Stimulated activated CD4-positive, alpha-beta T cell treated with anti-CD3 and anti-CD28 coated beads, TNF-alpha, amount 100 ng/mL, for 1 hour (primary cell): ENCODE measurements at places on chromosomes 7 and 10.

GRCh38 chr10:52653263-52653909, 119.2 kb downstream of the MBL2 start:
- no peak for DNase-seq

DNA sequence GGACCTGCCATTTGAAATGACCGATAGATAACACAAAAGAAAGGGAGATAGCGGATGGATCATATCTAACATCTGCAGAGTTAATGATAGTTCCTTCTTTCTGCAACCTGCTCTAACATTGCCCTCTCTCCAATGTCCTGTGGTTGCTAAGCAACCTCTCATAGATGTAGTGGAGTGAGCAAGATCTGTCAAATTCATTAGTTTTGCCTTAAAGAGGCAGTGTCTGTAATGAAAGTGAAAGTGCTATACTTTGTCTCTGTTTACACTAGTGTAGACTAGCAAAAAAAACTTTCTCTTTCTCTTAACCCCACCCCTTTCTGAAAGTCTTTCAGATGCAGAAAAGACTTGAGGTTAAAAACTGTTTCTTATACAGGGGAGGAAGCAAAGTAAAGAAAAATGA, 1196.9 kb downstream of the SORCS3 start:
- no peak for DNase-seq

- DNase-seq = no peak
Measured at GRCh38 chr7:134705716-134706115, 59.1 kb downstream of the BPGM start.

DNA sequence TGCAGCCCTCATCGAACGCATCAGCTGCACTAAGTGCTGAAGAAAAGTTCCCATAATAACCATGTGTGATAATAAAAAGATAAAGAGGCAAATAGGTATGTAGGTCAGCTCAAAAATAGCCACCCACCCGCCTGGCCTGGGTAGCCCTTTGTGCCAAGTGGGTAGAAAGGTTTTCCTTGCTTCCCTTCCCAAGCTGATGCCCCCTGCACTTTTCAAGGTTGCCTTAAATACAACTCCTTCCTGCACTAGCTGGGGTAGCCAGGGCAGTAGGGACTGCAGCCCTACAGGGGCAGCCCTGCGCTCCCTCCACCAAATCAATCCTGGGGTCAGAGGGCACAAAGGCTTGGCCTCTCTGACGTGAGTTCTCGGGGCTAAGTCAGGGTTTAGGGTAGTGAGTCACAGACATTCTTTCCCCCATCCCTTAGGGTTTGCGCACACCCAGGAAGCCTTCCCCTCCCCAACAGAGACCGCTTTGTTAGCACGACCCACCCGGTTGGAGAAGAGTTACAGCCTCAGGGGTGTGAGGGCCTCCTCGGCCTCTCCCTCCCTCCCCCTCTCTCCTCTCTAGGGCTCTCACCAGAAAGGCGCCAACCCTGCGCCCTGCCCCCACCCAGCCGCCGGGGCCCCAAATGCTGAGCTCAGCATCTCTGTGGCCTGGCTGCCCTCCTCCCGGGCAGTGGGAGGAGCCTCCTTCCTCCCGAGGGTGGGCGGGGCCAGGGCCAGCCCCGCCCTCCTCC, 13.3 kb upstream of the DDIT4 start:
- no peak for DNase-seq

DNA sequence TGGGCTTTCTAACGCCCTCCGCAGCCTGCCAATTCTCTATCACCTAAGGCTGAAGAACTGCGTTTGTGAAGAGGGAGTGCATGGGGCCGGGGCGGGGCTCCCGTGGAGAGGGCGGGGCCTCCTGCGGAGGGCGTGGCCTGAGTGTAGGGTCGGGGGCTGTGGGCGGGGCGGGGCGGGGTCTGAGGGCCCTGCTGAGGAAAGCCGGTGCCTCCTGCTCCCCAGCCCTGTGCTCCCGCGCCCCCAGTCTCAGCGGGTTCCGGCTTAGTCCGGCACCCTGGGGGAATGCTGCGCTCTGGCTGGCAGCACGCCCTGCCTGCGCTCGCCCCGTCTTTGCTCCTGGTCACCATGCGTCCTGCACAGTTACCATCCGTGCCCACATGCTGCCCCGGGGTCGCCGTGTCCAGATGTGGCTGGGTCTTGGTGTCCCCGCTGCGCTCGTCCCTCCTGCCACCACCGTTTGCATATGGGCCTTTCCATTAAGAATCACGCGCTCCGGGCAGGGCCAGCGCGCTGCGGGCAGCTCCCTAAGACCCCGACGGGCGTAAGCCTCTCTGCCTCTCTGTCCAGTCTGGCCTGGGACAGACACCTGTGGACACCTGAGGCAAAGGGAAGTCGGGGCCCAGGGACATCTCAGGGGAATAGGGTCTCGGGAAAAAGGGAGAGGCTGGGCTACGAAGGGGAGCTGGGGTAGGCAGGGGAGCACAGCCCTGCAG, 144.0 kb upstream of the RET start:
- DNase-seq = peak; percentile 22

DNA sequence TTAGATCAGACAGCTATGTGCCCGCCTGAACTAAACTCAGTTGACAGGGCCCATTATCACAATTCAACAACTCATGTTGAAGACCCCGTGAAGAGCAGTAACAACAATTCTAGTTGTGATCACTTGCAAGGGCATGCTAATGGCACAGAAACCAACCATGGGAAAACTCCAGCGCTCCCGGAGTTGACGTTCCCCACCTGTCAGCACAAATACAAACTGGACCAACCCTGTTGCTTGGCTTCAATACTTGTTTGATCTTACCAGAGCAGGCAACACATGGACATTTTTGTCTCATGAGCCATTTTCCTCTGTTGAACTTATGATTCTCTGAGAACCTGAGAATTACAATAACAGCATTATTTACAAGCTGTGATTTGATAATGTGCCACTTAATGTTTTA, 119.0 kb upstream of the LANCL2 start:
- no peak for DNase-seq

GRCh38 chr10:30813872-30814481, 184.4 kb upstream of the LYZL2 start:
- no peak for DNase-seq

DNA sequence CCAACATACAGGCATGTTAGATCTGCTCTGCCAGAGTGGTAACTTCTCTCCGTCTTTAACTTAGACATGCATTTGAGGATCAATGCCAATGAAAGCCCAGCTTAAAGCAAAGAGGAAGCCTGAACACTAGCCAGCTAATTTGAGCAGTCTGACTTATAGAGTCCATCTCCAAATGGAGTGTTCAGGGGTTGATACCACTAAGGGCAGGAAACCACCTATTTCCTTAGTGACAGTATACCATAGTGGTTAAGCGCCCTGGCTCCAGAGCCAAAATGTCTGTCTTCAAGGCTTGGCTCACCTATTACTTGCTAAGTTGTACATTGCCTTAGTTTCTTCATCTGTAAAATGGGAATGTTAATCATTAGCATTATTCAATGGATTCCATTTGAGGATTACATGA, 678.5 kb downstream of the KCNMA1 start:
- no peak for DNase-seq

GRCh38 chr7:84095971-84096370, 98.6 kb downstream of the SEMA3A start:
- DNase-seq = no peak

DNA sequence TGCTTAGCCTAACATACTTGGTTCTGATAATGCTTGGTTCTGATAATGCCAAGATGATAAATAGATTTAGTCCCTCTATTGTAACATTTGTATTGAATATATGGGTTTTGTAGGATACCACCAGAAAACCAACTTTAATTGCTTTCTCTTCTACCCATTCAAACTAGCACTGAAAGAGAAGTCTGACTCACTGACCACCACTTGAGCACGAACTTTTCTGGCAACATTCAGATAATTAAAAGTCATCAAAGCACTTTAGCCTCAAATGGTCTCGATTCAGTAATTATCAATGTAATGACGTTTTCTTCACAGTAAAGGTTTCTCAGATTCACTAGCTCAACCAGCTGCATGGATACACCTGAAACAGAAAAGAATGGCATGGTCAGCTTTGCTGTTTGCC, 63.0 kb downstream of the HDAC9 start:
- no peak for DNase-seq

- no peak for DNase-seq
Measured at GRCh38 chr10:17907641-17908040, 44.1 kb upstream of the SLC39A12 start.

GRCh38 chr7:6508950-6509349, 42.3 kb downstream of the GRID2IP start:
- DNase-seq = no peak

DNA sequence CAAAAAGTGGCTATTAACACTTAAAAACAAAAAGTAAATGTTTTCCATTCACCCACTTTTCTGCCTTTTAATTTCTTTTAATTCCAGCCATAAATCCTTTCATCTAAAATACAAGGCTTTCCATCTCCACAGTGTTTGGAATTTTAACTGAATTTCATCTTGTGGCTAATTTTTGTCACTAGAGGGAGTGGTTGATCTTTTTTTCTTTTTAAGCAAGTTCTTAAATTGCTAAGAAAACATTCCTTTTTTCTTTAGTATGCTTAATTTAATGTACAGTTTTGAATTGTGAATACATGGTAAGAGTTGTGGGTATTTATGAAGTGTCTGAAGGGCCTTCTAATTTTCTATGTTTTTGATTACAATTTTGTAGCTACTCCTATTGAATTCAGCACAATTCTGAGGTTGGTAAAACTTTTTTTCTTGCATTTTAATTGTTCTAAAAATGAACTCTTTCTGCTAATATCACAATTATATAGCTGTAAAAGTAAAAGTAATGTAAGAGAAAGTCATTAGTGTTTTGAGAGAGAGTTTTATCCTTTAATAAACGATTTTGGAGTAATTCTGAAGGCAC, 54.9 kb upstream of the ANK3 start:
- no peak for DNase-seq

DNA sequence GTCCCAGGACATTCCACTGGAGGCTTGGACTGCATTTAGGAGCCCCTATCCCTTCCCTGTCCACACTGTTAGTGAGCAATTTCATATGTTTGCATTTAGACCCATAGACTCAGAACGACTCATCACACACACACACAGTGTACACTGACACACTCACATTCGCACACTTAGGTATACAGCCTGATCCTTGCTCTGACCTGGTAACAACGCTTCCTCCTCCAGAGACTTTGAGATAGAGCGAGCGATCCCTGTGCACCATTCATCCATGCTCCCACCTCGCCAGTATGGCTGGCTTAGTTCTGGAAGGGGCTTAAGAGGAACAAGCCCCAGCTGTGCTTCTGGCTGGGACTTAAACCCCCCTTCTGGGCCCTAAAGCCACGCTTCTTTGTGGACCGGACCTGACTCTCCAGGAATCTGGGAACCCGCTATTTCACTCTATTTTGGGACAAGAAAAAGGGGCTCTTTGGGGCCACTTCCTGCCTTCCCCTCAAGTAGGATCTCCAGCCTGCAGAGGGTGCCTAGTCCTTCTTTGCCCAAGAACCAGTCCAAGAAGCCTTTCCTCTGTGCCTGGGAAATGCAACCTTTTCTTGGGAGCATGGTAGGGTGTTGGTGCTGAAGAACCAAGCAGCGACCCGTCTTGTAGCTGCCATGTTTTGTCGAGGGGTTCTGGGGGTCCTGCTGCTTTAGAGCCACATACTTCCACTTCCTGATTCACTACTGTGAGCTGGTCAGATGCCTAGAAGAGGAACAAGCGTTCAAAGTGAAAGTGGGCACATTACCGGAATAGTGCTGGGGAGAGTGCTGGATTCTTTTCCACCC, 1.1 kb upstream of the HOXA13 start:
- no peak for DNase-seq

- no peak for DNase-seq
Measured at GRCh38 chr10:131215776-131216175, 95.7 kb downstream of the TCERG1L start.

GRCh38 chr7:2496375-2496774, 20.2 kb upstream of the GRIFIN start:
- DNase-seq = no peak

- DNase-seq = no peak
Measured at GRCh38 chr7:101233907-101234547, 3.6 kb downstream of the CLDN15 start.

- no peak for DNase-seq
Measured at GRCh38 chr10:2985729-2986232, 81.6 kb upstream of the PFKP start.

DNA sequence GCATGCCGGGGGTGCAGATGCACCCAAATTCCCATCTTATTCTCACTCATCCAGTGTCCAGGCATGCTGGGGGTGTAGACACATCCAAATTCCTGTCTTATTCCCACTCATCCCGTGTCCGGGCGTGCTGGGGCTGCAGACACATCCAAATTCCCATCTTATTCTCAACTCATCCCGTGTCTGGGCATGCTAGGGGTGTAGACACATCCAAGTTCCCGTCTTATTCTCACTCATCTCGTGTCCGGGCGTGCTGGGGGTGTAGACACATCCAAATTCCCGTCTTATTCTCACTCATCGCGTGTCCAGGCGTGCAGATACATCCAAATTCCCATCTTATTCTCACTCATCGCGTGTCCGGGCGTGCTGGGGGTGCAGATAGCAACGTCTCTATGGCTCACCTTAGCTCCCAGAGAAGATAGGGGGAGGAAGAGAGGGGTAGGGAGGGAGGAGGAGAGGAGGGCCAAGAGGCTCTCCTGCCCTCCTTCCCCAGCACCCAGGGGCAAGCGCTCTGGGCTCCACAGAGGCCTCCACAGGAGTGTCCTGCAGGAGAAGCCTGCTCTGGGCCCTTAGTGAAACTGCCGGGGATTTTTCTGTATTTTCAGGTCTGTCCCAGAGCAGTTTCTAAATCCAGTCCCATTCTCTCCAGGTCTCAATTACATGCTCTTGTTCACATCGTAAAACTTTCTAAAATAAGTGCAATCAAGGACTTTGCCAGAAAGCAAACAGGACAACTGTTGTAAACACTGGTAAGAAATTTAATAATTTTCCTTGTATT, 210.8 kb downstream of the DIP2C start:
- no peak for DNase-seq

DNA sequence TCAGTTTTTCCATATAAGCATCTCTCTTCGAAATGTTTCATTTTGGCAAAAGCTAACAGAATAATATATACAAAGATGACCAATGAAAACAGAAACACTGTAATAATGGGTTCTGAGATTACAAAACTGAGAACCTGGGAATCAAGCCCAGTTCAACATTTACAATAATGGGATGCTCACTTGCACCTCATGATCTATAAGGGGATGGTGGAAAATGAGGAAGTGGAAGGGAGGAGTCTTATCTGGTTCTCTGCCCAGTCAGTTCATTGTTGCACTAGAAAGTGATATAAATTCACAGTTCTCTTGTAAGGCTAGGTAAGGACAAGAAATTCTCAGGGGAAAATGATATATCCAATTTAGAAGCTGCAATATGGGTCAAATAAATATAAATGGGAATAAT, 31.7 kb upstream of the RHOBTB1 start:
- DNase-seq = no peak
